ENCODE measurements at places on chromosomes 13 and 19. TPM values are rescaled to one million over a fixed set of nuclear protein-coding genes. Genes with fewer than 3 reads are reported as not detected.
A peak's percentile ranks its signal among the peaks of the same experiment; 100 is the strongest.

DNA sequence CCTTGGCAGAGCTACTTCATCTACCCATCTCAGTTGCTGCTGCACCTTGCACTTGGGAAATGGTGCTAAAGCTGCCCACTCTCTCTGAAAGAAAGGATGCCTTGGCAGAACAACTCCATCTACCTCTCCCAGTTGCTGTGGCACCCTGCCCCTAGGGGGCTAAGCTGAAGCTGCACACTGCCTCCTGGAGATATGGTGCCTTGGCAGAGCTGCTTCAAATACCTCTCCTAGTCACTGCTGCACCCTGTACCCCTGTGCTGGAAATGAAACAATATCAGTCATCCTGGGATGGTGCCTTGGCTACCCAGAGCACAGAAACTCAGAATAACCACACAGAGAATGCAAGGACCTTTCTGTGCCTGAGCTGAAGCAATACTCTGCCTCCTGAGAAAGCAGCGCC lies 615.8 kb downstream of the DIAPH3 start:
- DNase-seq: no peak

CYP4F2 gene
- total RNA-seq: not detected

DNA sequence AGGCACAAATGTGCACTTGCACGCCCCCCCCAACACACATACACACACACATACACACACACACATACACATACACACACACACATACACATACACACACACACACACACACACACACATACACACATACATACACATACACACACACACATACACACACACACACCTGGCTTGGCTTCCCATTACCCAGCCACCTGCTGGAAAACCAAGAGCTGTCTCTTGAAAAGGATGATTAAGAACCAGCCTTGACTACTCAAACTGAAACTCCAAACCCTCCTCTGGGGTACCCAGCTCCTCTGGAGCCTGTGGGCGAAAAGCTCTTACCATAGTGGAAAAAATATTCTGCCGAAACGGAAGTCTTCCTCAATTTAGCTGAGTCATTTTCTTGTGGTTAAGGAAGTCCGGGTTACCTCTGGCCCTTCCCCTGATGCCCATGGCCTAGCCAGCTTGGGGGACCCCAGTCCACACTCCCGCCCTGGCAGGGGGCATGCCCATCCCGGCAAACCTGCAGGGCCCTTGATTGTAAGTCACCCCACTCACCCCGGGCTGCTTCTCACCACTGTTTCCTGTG lies 21.9 kb downstream of the CEBPA start:
- DNase-seq: no peak

- DNase-seq: no peak
These were observed 50.0 kb upstream of the POSTN start for GRCh38 chr13:37648609-37649008.

- no peak for DNase-seq
These were observed 32.9 kb upstream of the OXGR1 start for GRCh38 chr13:97027162-97027554.

- DNase-seq: no peak
These were observed 22.6 kb upstream of the PPP5C start for GRCh38 chr19:46324277-46324676.

DNA sequence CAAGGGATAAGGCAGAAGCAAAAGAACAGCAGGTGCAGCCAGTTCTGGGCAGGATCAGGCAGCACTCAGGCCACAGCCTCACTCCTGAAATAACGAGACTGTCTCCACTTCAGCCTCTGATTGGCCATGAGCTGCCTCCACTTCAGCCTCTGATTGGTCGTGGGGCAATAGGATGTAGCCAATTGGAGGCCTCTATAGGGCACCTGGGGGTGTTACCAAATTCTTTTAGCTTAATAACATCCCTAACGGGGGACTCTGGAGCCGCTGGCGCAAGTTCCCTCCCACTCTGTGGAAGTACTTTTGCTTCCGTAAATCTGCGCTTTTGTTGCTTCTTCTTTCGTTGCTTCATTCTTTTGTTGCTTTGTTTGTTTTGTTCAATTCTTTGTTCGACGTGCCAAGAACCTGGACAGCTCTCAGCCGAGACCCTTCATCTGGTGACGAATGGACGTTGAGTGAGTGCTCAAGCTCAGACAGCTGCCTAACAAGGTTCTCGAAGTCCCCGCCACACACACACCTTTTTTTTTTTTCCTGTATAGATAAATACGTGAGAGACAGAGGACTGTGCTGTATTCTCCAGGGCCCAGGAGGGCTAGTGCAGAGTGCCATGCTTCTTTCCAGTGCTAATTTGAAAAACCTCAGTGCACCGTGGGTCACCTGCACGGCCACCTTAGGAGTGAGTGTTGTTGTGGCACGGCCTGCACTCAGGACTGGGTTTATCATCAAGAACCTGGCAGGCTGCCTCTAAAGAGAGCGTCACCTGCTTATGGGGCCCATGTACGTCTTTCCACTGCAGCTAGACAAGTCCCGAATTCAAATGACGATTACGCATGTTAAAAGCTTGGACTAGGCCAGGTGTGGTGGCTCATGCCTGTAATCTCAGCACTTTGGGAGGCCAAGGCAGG lies 32.0 kb upstream of the TUBGCP3 start:
- peak; percentile 76 for DNase-seq

- no peak for DNase-seq
These were observed 60.8 kb downstream of the SOX1 start for GRCh38 chr13:112127564-112128330.

DNA sequence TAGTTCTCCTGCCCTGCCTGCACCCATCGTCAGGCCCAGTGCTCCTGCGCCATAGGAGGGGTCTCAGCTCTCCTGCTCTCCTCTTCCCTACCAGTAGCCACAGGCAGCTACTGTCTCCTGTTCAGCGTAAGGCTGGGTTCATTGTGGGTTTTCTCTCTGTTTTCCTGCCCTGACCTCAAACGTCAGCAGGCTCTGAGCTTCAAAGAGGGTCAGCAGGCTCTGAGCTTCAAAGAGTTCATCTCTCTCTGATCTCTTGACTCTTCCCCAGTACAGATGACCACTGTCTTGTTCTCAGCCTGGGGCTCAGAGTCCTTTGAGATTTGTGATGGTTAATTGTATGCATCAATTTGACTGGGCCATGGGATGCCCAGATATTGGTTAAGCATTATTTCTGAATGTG lies 4.6 kb upstream of the CPB2 start:
- DNase-seq: no peak

DNA sequence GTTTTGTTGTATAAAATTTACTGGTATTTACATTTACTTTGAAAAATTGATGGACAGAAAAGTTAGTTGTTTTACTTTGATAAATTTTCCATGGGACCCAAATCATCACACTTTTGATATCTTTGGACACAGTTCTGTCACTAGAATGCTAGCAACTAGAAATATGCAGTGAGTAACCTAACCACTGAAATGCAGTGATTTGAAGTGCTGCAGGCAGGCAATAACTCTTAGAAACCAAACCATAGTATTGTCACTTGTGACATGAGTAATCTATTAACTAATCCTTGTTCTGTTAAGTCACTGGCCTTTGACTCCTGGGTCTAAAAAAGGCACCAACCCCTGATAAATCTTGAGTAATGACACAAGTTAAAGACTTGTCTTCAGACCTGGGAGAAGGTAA lies 620.0 kb upstream of the ATXN8OS start:
- DNase-seq: no peak

SLC25A41 gene
- total RNA-seq: 1.4 TPM
